Bone marrow (tissue), 2 donors: ENCODE measurements at places on chromosomes 7 and 10.

GRCh38 chr10:43055217-43055616, 21.7 kb upstream of the RET start:
- no peak for DNase-seq

DNA sequence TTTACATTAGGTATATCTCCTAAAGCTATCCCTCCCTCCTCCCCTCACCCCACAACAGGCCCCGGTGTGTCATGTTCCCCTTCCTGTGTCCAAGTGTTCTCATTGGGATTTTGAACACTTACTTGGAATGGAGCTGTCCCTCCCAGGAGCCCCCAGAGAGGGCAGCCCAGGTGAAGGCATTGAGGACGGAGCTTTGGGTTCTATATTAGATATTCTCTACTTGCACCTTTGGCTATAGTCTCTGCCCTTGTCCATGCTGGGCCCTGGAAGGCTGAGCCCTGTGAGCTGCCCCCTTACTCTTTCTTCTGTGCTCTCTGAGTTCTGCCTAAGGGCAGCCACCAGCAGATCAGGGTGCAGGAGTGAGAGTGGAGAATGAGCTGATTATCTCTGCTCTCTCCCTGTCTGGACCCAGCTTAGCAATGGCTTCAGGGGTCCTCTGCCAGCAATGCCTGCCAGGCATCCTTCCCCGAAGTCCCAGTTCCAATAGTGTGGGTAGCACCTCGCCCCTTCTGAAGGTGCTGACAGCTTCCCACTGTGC, 11.2 kb downstream of the ADRA2A start:
- DNase-seq = no peak

GRCh38 chr10:72146071-72146470, 57.7 kb upstream of the SPOCK2 start:
- no peak for DNase-seq

GRCh38 chr10:12432402-12433189, 83.2 kb downstream of the CAMK1D start:
- DNase-seq = no peak

GRCh38 chr7:20491284-20491683, 124.2 kb upstream of the ABCB5 start:
- no peak for DNase-seq

- DNase-seq = no peak
Observed at GRCh38 chr10:510415-510881, 179.0 kb downstream of the DIP2C start.

DNA sequence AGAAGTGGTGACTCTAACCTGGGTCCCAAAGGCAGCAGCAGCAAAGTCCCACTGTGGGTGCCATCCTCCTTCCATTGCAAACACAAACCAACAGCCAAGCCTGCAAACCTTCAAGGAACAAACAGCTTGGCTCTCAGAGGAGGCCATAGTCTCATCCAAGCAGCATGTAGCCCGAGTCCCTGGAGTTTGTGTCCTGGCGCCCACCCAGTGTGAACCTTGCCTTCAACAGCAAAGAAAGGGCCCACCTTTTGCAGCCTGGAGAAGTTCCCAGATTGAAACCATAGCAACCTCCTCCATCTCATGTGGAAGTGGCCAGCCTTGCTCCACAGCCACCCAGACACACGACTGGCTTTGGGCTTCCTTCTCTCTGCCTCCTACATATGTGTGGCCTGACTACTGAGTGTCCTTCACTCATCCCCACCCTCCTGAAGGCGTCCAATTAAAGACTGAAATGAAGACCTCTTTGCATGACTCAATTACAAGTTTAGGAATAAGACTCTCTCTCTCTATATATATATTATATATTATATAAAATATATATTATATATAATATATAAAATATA, 106.1 kb downstream of the C10orf90 start:
- DNase-seq = no peak

- no peak for DNase-seq
Observed at GRCh38 chr10:67141300-67141699, 215.5 kb downstream of the LRRTM3 start.

- no peak for DNase-seq
Observed at GRCh38 chr10:71865561-71866041, 14.6 kb upstream of the PSAP start.
